ENCODE measurements at places on chromosomes 3 and 15. TPM values are rescaled to one million over a fixed set of nuclear protein-coding genes. Genes with fewer than 3 reads are reported as not detected.

GRCh38 chr3:194119831-194120590, 15.9 kb upstream of the HES1 start:
- DNase-seq: no peak

DNA sequence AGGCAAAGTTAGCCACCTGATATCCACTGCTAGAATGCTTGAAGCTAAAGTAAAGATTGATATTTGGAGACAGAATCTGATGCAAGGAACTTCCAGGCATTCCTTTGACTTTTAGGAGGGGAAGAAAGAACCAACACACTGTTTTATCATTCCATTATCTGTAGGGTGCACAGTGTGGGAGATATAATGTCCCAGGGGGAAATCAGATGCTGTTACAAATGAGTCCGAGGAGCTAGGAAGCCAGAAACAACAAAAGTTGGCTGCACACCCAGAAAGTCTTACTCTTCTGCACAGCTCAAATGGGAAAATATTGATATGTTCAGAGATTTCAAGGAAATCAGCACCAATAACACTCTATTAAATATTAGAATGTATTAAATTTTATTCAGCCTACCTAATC, 113.6 kb upstream of the ROBO1 start:
- no peak for DNase-seq

CD200 gene
- 23.8 TPM for total RNA-seq

TM4SF4 gene
- not detected for total RNA-seq
